Left forelimb (tissue), 1 donor: ENCODE measurements at places on chromosomes 12 and 14.

GRCh38 chr12:80219345-80219744 is 120.0 kb downstream of the OTOGL start:
- no peak for DNase-seq

- no peak for DNase-seq
These were observed 377 bp downstream of the CCNT1 start for GRCh38 chr12:48716168-48716492.

- DNase-seq = no peak
These were observed 192.3 kb downstream of the NUAK1 start for GRCh38 chr12:105946493-105946901.

DNA sequence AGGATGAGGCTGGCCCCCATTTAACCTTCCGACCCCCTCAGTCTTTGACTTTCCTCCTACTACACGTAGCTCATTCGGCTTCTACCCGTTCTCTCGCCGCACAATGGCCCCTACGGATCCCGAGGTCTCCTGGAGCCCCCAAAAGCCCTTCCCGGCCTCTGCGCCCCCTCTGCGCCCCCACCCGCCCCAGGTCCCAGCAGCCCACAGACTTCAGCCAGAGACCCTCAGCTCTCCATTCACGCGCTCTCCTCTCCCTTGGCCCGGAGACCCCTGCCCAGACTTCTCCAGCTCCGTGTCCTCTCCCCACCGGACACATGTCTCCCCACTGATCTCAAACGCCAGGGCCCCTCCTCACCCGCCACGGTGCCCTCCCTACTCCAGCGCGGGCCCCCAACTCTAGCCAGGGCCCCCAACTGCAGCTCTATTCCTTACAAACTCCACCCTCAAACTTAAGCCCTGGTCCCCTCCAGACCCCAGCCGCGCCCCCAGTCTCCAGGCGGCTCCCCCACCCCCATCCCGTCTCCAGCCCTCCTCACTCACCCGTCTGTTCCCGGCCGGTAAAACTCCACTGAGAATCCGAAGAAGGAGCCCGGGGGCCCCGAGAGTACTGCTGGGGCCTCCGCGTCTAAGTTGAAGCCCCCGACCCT is 502 bp downstream of the ITGA5 start:
- no peak for DNase-seq

GRCh38 chr14:56666716-56667115 is 87.1 kb downstream of the TMEM260 start:
- no peak for DNase-seq

DNA sequence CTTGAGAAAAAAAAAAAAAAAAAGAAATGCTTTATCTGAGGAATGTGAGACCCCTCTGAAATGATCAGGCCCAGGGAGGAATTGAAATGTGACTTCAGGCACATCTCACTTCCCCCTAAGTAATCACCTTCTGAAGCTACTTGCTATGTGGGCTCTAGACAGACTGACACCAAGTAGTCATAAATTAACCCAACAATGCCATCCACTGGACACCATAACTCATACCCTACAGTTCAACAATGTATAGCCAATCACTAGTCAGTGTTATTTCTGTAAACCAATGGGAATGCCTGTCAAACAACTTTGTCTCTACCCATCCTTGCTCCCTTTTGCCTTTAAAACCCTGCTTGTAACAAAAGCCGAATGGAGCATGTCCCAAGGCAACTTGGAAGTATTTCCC is 182.7 kb upstream of the TMPO start:
- DNase-seq = no peak

DNA sequence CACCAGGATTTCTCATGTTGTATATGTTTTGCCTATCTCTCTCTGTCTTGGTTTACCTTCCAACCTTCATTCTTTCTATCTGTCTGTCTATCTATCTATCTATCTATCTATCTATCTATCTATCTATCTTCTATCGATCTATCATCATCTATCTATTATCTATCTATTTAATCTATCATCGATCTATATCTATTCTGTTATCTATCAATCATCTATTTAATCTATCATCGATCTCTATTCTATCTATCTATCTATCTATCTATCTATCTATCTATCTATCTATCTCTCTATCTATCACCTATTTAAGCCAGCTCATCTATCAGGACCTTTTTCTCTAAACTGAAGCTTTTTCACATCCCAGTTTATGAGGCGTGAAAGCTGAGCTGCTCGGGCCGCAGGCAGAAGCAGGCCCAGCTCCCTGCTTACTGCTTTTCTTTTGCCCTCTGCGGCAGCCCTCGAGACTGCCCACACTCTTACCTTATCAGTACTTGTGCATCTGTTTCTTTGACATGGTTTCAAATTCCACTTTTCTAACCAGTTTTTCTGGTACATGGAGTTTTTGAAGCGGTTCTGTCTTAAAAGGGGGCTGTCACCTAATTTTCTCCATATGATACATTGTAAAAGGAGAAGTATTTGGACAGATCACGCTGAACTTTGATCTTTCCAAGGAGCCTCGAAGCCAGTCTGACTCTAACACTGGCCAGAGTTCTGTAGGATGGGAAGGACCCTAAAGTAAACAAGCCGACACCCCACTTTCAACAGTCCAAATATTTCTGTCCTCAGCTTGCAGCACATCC is 44.4 kb upstream of the GSG1 start:
- no peak for DNase-seq

DNA sequence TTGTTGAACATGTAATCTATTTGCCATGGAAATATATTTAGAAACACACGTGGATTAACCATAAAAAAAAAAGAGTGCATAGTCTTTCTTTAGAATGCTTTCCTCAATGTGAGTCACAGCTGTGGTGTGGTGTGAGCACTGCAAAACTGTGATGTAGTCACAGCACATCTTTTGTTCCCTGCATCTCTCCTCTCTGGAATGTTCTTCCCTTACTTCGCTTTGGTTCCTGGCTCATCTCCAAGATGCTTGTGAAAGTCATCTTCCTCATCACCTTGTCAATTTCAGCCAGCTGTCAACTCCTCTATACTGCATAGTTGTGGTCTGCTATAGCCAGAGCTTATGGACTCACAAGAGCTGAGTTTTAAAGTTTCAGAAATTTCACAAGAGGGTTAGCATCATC is 60.2 kb downstream of the STAB2 start:
- no peak for DNase-seq

- DNase-seq = no peak
These were observed 10.5 kb upstream of the RBM25 start for GRCh38 chr14:73047808-73048207.

DNA sequence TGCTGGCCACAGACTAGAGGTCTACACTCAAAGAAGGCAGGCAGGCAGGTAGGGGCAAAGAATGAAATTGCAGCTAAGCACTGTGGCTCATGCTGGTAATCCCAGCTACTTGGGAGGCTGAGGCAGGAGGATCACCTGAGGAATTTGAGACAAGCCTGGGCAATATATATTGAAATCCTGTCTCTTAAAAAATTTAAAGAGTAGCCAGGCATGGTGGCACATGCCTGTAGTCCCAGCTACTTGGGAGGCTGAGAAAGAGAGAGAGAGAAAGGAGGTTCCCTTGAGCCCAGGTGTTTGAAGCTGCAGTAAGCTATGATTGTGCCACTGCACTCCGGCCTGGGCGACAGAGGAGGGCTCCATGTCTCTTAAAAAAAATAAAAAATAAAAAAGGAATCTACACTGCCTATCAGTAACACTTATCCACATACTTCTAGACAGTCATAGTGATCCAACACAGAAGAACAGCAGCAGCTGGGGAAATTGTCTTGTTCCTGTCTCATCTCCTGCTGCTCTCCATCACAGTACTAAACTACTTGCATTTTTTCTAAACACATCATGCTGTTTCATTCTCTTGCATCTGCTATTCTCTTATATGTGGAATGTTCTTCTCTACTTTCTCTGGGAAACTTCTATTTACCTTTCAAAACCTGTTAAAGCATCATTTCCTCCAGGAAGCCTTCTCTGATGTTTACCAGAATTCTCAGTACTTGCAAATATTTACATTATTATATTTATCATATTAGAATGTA is 57.2 kb downstream of the ATF7 start:
- DNase-seq = no peak

DNA sequence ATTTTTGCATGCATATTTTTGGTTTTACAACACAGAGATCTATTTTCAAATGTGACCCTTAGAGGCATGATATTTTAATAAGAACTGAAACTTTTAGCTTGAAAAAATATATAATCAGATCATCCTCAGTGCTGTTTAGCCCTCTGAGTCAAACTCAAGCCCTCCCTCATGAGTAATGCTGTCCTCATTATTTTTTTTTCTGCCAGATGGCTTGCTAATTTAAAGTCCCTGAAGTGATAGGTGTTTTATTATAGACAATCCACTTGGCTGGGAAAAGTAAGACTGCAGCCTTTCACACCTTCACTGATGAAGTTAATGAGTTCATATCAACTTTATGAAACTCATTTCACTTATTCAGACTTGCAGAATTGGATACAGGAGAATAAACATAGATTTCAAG is 227.7 kb downstream of the SLC16A7 start:
- DNase-seq = no peak
